ENCODE measurements at places on chromosomes 1 and 21. TPM values are rescaled to one million over a fixed set of nuclear protein-coding genes. Genes with fewer than 3 reads are reported as not detected.

OPRD1 gene
- total RNA-seq = 0.01 TPM

DYNLT4 gene
- total RNA-seq = 0.73 TPM

ACOT11 gene
- total RNA-seq = 2.6 TPM

IFNLR1 gene
- 0.88 TPM for total RNA-seq

NUDT4B gene
- 0.58 TPM for total RNA-seq

AMY1B gene
- total RNA-seq = not detected

RBM15 gene
- 6.7 TPM for total RNA-seq

USP25 gene
- 11.6 TPM for total RNA-seq

RPF1 gene
- total RNA-seq = 34.6 TPM

SLC9C2 gene
- not detected for total RNA-seq

H6PD gene
- 7.9 TPM for total RNA-seq

GPR137B gene
- 17.0 TPM for total RNA-seq

RAB3B gene
- 5.4 TPM for total RNA-seq

GLIS1 gene
- 0.09 TPM for total RNA-seq

TMOD4 gene
- not detected for total RNA-seq

PTGFR gene
- not detected for total RNA-seq

WNT9A gene
- 5.0 TPM for total RNA-seq

INSRR gene
- not detected for total RNA-seq

CCDC185 gene
- total RNA-seq = not detected

CREB3L4 gene
- total RNA-seq = 9.0 TPM

TTC34 gene
- total RNA-seq = 0.04 TPM

TDRD10 gene
- 0.14 TPM for total RNA-seq

LRRIQ3 gene
- 0.58 TPM for total RNA-seq

MARK1 gene
- 0.13 TPM for total RNA-seq

OR2AK2 gene
- total RNA-seq = not detected

CD53 gene
- total RNA-seq = not detected

S100A8 gene
- not detected for total RNA-seq

EPHA10 gene
- 1.4 TPM for total RNA-seq

LYPLA2 gene
- total RNA-seq = 54.5 TPM

KLF17 gene
- 0.55 TPM for total RNA-seq

CYP4A22 gene
- total RNA-seq = not detected

ADAMTSL4 gene
- total RNA-seq = 2.8 TPM

SPRR5 gene
- total RNA-seq = not detected

EDN2 gene
- 37.1 TPM for total RNA-seq

CLCA2 gene
- total RNA-seq = not detected

MTARC2 gene
- total RNA-seq = 9.7 TPM

SLFNL1 gene
- total RNA-seq = 0.02 TPM

CADM3 gene
- 0.23 TPM for total RNA-seq

GPR3 gene
- 1.7 TPM for total RNA-seq

ARTN gene
- 0.10 TPM for total RNA-seq

KCNJ15 gene
- not detected for total RNA-seq

ASCL5 gene
- 0.11 TPM for total RNA-seq

C1QA gene
- not detected for total RNA-seq

IGFN1 gene
- total RNA-seq = 0.44 TPM

ADSS2 gene
- total RNA-seq = 45.9 TPM

CYP4B1 gene
- total RNA-seq = not detected

SEMA4A gene
- total RNA-seq = 0.32 TPM

MATN1 gene
- 0.08 TPM for total RNA-seq

CORT gene
- total RNA-seq = 0.24 TPM

MANEAL gene
- total RNA-seq = 26.5 TPM

SIPA1L2 gene
- total RNA-seq = 7.4 TPM

ERG gene
- total RNA-seq = 0.09 TPM

MIA3 gene
- 17.2 TPM for total RNA-seq

CHODL gene
- 0.03 TPM for total RNA-seq

LCE3E gene
- total RNA-seq = not detected

LYST gene
- total RNA-seq = 4.6 TPM

KCNJ9 gene
- total RNA-seq = not detected

DSCAM gene
- not detected for total RNA-seq

ACTA1 gene
- total RNA-seq = not detected

Data from A549 treated with dexamethasone at 1 μM for 4 hours (cell line).